Effector memory CD8-positive, alpha-beta T cell (primary cell): ENCODE measurements at places on chromosomes 12 and 14.
A peak's percentile ranks its signal among the peaks of the same experiment; 100 is the strongest.

- no peaks in the 10 kb centered on the region for H3K4me1 ChIP-seq
- DNase-seq, result no peak
- H3K36me3 ChIP-seq, result no peaks in the 10 kb centered on the region
- no peak overlapping the region for H3K27ac ChIP-seq
- H3K4me3 ChIP-seq, result no peak overlapping the region
Measured at GRCh38 chr12:83451189-83451588, 764.5 kb downstream of the TMTC2 start.

DNA sequence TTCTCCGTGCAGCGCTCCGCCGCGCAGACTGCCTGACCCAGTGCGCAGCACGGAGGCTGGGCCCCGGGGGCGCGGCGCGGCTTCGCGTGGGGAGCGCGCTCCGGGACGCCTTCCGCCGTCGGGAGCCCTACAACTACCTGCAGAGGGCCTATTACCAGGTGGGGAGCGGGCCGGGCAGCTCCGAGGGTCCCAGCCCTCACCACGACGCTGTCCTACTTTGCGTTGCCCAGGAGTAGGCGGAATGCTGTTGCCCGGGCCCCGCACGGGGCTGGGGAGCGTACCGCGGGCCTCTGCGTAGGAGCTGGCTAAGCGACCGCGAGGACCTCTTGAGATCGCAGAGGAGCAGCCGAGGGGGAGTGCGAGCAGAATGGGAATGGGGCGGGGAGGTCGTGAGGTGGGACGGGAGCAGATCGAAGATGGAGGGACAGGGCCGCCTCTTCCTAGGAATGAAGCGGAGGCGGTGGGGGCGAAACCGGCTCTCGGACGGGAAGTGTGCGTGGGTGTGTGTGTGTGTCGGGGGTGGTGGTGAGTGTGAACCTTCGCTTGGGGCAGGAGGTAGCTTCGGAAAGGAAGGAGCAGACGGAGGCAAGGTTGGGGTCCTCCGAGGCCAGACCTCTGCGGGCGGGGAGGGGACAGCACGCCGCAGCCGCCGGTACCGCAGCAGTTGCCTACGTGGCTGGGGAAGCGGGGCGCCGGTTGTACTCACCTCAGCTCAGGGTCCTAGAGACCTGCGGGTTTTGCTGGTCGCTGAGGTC, 751 bp downstream of the P3H3 start:
- peaks cover 23% of the 10 kb centered on the region for H3K4me1 ChIP-seq
- DNase-seq, result peak; percentile 31
- peaks cover 50% of the 10 kb centered on the region for H3K27me3 ChIP-seq
- H3K27ac ChIP-seq, result peak overlapping the region; percentile 85
- H3K36me3 ChIP-seq, result peaks cover 5% of the 10 kb centered on the region

DNA sequence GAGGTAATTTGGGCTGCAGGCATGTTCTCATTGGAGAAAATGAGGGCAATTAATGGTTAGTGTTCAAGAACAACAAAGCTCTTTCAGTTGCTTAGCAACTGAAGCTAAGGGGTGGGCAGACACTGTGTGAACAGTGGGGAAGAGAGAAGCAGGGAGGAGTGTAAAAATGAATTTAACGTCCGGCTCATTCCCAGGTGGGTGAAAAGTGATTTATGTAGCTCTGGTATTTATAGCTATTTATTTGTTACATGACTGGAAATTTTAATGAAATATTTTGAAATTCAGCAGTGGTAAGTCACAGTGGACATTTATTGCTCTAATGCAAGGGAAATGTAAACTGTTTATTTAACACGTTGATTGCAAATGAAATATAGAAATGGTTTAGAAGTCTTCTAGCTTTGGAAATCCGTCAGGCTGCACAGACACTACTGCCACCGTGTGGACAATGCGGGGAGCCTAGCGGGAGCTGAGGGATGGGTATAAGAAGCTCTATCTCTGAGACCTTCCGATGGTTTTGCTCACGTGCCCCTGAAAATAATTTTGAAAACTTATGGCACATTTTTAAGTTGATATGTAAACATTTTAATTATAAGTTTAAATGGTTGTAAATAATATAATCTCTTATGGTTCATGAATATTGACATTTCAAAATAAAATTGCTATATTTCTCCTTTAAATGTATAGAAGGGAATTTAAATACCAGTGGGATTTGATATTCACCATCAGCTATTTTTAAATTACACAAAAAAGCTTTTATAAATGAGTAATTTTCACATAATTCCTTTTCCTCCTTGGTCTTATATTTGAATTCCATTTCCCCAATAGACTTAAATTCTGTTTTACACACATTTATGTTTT, 54.4 kb downstream of the E2F7 start:
- peaks cover 6% of the 10 kb centered on the region for H3K4me1 ChIP-seq
- H3K36me3 ChIP-seq, result no peaks in the 10 kb centered on the region
- no peak overlapping the region for H3K4me3 ChIP-seq
- no peak overlapping the region for H3K27ac ChIP-seq

DNA sequence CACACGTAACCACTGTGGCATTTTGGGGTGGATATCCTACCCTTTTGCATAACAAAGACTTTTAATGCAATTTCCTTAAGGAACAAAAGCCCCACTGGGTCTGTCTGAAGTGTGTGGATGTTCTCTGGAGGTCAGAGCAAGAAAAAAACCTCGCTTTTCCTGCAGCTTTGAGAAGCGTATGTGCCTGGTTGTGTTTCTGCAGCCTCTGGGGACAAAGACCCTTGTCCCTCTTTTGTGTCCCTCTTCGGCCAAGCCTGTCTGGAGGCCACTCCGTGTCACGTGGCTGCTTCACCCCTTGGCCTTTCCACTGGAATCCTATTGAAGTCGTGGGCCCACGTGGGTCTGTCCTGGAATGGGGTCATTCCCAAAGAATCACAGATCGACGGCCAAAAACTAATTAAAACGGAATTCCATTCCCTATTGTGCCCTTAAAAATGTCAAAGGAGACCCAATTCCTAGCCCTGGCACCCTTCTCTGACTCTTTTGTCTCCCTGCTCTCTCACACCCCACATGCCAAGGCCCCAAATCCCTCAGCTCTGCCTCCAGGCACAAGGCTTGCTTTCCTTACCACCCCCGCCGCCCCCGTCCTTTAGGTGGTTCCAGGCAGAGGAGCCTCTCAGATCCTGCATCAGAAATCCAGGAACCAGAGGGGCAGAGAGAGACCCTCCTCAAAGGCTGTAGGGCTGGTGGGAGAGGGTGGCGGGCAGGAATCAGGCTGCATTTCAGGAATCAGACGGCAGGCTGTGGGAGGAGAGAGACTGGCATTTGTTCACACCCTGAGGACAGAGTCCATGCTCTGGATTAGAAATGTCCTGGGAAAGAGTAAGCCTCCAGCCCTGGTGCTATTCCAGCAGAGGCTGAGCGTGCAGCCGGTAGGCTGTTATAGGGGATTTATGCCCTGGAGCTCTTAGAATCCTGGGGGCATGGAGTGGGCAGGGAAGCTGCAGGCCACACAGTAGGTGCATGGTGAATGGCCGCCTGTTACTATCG, 12.6 kb upstream of the CYP46A1 start:
- no peak for DNase-seq
- no peak overlapping the region for H3K27ac ChIP-seq
- peaks cover 46% of the 10 kb centered on the region for H3K27me3 ChIP-seq
- peaks cover 4% of the 10 kb centered on the region for H3K36me3 ChIP-seq
- peaks cover 17% of the 10 kb centered on the region for H3K4me1 ChIP-seq

DNA sequence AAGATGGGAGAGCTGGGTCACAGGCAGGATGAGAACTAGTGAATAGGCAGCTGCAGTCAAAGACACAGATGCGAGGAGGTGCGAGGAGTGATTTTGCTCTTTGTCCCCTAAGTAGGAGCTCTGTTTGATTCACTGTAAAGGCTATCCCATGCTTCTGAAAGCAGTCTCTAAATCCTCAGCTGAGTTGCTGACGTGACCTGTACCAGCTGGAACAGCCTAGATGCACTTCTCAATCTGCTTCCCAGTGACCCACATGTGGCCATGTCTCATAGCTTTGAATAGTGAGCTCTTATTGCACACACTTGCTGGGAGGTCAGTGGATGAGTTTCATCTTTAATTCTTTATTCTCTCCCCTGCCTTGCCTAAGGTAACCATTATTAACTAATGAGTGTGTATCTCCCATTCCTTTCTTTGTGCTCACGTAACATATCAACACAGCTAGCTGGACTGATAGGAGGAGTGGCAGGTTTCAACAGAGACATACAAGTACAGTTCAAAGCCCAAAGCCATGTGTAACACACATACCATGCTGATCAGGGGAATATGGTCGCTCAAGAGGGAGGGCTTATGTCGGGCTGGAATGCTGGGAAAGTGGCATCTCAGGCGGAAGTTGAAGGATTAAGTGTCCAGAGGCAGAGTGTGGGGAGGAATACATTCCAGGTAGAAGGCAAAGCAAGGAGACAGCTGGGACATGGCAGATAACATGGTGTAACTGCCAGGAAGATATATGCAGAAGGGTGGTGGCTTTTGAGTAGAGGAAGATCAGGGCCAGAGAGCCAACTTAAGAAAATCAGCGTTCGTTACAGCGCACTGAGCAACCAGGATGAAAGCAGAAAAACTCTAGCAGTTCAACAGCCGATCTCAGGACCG, 15.4 kb upstream of the YY1 start:
- H3K27me3 ChIP-seq, result no peaks in the 10 kb centered on the region
- H3K36me3 ChIP-seq, result no peaks in the 10 kb centered on the region
- DNase-seq, result no peak

DNA sequence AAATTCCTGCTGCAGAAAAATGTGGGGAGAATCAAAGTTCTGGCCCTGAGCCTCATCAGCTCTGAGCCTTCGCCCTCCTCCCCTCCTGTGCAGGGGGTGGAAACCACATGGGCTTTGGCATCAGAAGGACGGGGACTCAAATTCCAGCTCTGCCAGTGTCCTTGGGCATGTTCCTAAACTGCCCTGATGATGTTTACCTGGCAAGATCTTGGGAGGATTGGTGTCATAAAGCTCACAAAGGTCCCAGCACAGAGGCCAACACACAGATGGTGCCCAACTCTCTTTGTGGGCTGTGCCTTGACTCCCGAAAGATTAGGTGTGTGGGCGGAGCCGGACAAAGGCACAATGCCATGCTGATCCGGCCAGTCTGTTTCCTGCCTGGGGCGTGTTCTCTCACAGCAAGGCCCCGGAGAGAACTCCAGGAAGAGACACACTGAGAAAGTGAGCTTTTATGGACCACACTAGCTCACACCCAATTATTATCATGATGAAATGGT, 20.5 kb upstream of the CLMN start:
- H3K36me3 ChIP-seq, result no peaks in the 10 kb centered on the region
- DNase-seq, result no peak
- no peak overlapping the region for H3K4me3 ChIP-seq
- H3K27me3 ChIP-seq, result peaks cover 52% of the 10 kb centered on the region
- no peaks in the 10 kb centered on the region for H3K4me1 ChIP-seq

- no peaks in the 10 kb centered on the region for H3K4me1 ChIP-seq
- H3K4me3 ChIP-seq, result no peak overlapping the region
- no peak for DNase-seq
- no peak overlapping the region for H3K27ac ChIP-seq
Measured at GRCh38 chr14:26856876-26857518, 259.2 kb upstream of the NOVA1 start.

GRCh38 chr12:3032770-3033538, 44.2 kb upstream of the TSPAN9 start:
- peaks cover 34% of the 10 kb centered on the region for H3K27me3 ChIP-seq
- H3K4me1 ChIP-seq, result no peaks in the 10 kb centered on the region
- H3K27ac ChIP-seq, result no peak overlapping the region
- H3K36me3 ChIP-seq, result no peaks in the 10 kb centered on the region
- no peak overlapping the region for H3K4me3 ChIP-seq

DNA sequence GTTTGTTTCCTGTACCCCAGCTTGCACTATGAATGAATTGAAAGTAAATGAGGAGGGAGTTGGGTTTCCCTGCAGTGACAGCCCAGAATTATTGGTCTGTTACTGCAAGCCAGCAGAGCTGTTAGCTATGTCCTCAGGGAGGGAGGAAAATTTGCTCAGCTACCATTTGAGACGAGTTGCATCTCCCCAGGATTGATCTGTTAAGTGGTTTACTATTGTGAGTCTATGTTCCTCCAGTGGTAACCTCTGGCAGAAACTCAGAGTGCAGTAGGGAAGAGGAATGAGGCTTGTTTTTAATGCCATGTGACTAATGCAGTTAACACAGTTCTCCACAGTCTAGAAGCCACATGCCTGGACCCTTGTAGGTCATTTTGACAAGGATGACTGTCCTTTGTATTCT, 173.9 kb downstream of the SLC15A4 start:
- H3K36me3 ChIP-seq, result no peaks in the 10 kb centered on the region
- peak overlapping the region; percentile 46 for H3K27ac ChIP-seq
- peaks cover 16% of the 10 kb centered on the region for H3K4me1 ChIP-seq
- no peak for DNase-seq
